ENCODE measurements at places on chromosomes 4 and X.

DNA sequence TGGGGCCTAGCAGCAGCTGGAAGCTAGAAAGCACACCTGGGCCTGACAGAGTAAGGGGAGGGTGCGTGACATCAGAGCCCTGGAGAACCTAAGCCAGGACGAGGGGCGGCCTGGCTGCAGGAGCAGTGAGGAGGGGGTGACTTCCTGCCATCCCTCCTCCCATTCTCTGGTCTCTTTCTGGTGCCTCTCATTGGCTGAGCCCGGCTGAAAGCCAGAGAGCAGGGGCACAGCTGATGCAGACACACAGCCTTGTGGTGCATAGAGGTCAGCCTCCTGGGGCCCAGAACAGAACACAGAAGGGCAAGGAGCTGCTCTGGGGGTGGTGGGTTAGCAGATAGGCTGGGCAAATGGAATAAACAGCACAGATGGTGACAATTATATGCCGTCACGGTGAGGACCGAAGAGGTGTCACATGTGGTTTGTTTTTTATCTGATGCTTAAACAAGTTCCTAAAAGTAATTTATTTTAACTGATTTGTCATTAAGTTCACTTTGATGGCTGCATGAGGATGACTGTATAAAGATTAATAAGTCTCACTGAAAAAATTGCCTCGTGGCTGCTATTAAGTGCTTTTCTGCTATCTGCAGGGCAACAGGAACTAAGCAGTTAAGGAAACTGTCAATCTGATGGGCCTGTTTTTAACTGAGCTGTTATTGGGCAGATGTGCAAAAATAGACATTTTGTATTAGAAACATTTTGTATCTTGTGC is 102.0 kb downstream of the FNIP2 start:
- DNase-seq: no peak

DNA sequence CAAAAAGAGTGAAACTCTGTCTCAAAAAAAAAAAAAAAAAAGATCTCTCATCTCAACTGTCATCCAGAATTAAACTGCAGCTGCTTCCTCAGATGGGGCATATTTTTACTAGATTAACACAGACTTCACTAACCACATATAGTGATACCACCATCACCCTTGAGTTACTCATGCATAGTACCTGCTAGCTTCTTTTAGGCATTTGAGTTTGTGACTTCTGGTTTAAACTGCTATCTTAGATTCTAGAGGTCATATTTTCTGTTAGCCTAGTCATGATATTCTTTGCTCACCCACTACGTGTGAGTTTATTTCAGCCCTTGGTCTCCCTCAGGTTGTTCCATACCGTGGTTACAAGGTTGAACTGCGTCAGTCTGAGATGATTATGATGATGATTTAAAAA is 154.9 kb upstream of the BMP3 start:
- no peak for DNase-seq

GRCh38 chrX:51889851-51890250 is 3.6 kb upstream of the MAGED1 start:
- no peak for DNase-seq

DNA sequence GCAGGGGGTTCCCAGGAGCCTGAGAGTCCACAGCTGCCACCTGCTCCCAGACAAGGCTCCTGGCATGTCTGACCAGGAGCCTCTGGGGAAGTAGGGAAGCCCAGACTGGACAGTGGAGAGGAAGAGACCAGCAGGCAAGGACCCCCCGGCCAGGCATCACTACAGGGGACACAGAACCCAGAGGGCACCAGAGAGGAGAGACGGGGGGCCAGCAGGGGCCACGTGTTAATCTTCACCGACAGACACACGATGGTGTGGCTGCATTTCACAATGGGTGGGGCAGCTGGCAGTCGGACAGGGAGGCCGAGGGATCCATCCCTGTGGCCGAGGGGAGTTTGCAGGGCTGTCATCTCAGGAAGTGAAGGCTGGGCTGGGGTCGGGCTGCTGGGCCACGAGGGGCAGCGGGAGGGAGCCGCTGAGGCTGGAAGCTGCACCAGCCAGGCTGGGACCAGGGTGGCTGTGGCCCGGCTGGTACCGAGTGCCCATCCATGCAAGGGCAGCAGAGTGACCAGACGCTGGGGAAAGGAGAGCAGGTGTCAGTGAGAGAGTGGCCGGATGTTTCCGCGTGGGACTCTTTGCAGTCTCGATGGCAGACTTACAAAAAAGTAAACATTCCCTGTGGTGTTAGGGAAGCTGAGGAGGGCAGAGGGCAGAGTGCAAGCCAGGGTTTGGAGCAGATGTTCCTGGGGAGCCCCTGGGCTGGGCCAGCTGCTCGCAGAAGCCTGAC is 4.7 kb downstream of the PDE6B start:
- DNase-seq: no peak

GRCh38 chr4:86026720-86027119 is 333.1 kb downstream of the MAPK10 start:
- no peak for DNase-seq

Data from EL (cell line).